DMS53 (cell line): ENCODE measurements at places on chromosomes 5 and 9.

GRCh38 chr5:9467199-9468059 is 78.4 kb downstream of the SEMA5A start:
- no peak for DNase-seq

DNA sequence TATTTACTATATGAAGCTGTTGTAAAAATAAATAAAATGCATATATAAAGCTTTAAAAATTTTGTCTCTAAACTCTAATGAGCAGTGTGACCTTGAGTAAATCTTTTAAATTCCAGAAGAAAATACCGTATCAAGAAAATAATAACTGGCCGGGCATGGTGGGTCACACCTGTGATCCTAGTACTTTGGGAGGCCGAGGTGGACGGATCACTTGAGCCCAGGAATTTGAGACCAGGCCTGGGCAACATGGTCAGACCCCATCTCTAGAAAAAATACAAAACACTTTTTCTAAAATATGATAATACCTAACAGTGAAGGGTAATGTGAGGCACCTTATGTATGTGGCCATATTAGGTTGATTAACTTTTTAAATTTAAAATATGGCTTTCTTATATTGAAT is 8.5 kb downstream of the CPEB4 start:
- no peak for DNase-seq

DNA sequence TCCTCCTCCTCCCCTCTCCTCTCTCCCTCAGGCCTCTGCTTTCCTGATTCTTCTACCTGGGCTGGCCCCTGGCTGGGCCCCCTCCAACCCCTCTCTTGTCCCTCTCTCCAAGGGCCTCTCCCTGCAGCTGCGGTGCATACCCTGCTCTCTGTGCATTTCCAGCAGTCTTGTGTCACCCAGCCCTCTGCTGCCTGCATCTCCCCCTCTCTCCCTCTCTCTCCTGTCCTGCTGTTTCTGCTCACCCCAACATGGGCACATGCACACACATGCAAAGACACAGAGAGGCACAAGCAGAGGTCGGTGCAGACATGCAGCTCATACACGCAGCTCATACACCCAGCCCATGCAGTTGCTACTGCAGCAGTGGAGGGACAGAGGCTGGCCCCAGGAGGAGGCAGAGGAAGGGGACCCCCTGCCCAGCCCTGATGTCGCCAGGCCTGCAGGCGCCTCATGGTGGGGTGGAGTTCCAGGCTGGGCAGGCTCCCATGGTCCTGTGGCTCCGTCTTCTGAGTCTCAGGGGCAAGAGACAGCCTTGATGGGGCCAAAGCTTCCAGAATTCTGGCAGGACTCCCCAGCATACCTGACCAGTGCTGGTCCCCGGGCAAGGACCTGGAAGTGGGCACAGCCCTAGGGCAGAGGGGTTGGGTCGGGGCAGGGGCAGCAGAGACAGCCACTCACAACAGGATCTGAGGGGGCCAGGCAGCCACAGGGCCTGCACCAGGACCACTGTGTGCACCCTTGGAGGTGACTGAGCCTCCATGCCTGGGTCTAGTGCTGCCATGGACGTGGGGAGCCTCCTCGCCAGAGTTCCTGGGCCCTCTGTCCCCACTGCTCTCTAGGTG is 216.9 kb downstream of the C9orf50 start:
- no peak for DNase-seq

- DNase-seq: no peak
Observed at GRCh38 chr5:56250011-56250410, 16.9 kb upstream of the ANKRD55 start.

- no peak for DNase-seq
Observed at GRCh38 chr9:122197882-122198281, 30.9 kb downstream of the LHX6 start.

DNA sequence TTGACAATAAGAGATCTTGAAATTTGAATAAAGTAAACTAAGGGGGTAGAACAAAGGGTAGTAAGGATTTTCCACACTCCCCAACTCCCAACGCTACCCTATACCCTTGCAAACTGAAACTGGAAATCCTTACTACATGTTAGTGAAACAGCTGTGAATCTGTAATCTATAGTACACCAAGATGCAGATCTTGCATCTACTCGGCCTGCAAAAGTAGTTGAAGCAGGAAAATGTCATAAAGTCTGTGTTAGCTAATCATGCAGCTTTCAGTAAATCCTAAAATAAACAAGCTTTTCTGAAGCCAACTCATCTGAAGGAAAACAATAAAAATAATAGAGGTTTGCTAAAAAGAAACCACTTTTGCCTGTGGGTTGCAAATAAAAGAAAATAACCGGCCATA is 1242.0 kb upstream of the ACO1 start:
- DNase-seq: no peak

DNA sequence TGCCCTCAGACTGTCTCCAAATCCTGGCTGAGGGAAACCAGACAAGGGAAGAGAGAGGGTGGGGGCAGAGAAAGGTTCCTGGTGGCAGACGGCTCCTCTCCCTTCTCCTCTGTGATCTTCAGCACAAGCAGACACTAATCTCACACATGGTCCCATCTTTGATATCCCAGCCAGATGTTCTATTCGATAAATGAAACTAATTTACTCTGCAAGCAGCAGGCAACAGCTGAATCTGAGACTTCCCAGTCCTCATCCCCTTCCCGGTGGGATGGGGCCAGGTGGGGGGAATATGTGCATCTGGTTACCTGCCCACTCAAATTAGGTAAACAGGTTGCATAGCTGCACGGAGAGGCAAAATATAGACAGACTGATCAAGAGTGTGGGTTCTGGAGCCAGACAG is 208.9 kb upstream of the PANK3 start:
- no peak for DNase-seq

- no peak for DNase-seq
Observed at GRCh38 chr9:130781569-130781968, 53.5 kb upstream of the ABL1 start.

DNA sequence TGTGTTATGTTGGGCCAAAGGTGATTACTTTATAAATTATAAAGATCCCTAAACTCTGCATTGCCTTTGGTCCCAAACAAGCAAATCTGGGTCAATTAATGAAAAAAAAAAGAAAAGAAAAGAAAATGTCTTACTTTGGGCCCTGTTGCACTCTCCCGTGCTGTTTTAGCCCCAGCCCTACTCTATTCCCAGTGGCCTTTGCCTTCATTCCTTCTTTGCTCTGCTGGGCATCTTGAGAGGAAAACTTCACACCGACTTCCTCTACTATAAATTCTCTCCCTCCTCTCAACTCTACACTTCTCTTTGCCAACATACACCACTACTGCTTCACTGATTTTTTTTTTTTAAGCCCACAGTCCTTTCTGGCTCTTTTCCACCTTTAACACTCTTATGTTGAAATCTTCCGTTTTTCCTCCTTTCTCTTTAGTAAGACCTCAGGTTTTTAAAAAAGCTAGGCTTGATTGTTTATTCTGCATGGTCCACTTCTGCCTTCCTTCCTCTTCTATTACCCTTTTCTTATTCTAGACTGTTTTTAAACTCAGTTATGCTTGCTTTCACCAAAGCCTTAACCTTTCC is 4.5 kb upstream of the MSMP start:
- no peak for DNase-seq

DNA sequence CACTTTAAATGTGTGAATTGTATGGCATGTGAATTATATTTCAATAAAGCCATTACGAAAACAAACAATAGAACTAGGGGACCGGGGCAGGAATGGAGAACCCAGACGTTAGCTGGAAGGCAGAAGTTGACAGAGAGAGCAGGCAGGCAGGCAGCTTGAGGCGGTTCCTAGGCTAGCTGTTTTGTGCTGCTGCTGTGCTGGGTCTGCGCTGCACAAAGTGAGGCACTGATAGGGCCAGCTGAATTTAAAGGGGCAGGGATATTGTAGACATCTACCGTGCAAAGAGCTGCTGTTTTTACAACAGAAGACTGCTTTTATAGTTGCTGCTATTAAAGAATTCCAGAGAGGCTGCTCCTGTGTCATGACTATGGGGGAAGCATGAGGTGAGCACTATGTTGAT is 21.6 kb upstream of the MIER3 start:
- no peak for DNase-seq

- DNase-seq: peak; percentile 55
Observed at GRCh38 chr5:79612667-79613198, 492 bp downstream of the TENT2 start.

DNA sequence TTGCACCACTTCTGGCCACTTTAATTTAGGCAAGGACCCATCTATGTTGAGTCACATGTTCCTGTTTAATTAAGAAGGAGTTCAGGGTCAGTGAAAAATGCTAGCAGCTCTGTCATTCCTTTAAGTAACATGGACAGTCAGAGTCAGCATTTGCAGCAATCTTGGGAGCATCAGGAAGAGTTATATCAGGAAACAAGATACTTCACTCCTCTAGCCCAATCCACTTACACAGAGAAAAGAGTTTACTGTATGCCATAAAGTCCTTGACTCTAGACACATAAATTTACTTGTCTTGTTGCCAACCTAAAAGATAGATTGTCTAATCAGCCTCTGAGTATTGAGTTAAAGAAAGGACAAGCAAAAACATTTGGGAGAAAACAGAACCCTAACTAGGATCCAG is 266.7 kb downstream of the PJA2 start:
- DNase-seq: no peak

DNA sequence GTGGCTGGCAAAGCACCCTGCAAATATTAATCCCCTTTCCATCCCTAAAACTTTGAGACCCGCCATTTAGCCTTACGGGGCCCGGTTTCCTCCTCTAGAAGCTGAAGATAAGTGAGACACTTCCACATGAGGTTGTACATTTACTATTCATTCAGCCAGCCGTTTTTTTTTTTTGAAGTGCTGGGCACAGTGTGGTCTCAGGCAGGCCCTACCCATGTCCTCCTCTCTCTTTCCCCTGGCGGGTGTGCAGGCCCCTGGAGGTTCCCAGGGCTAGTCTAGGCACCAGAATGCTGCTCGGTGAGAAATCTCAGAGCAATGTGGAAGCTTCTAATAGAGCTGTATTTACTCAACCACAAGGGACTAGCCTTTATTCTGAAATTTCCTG is 107.4 kb upstream of the LARP1 start:
- DNase-seq: peak; percentile 65

- DNase-seq: no peak
Observed at GRCh38 chr5:123178683-123179082, 89.6 kb downstream of the PRDM6 start.

GRCh38 chr5:1523793-1524480 is at the start of gene LPCAT1:
Gene LPCAT1 (minus strand): TSS chr5:1523960. CDS start chr5:1523844, 116 bp downstream.
- peak; percentile 91 for DNase-seq

DNA sequence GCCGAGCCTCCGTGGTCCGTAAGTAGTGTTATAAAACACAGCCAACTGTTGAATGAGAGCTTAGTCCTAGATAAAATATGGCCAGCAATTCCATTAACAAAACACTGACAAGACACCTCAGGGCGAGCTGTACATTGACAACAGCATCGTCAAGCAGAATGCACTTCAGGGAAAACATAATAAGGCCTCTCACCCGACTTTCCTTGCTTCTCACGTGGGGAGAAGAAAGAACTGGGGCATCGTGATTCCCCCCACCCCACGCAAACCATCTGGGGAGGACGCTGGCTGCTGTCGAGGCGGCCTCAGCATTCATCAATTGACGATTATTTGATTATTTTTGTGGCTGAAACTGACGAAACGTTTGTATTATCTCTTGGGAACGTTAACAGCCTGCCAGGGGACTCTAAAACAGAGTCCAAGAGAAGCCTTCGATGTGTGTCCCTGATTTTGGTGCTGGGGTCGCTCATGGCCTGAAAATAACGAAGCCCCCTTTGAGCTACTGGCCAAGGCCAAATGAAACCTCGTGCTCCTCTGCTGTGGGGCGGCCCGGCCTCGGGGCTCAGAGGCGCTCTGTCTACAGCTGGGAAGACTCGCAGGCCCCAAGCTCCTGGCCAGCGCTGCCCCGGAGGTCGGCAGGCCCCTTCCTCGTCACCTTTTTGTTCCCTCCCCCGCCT is 464 bp downstream of the GDF9 start:
- DNase-seq: peak; percentile 56

DNA sequence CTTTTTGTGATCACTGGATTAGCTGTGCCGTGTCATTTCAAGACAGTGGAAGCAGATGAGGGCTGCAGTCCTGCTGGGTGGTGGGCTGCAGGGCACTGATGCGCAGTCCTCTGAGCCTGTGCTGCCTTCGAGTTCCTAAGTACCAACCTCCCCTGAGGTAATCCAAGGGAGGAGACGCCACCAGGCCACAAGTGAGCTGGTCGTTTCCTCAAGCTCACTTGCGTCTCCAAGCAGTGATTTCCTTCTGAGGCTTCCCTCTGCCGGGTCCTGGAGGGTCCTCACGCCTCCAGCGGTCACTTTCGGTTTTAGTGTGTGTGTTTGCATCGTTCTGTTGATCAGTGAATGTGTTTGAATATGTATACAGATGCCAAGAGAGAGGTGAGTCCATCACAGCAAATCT is 115.7 kb downstream of the TRIO start:
- no peak for DNase-seq

DNA sequence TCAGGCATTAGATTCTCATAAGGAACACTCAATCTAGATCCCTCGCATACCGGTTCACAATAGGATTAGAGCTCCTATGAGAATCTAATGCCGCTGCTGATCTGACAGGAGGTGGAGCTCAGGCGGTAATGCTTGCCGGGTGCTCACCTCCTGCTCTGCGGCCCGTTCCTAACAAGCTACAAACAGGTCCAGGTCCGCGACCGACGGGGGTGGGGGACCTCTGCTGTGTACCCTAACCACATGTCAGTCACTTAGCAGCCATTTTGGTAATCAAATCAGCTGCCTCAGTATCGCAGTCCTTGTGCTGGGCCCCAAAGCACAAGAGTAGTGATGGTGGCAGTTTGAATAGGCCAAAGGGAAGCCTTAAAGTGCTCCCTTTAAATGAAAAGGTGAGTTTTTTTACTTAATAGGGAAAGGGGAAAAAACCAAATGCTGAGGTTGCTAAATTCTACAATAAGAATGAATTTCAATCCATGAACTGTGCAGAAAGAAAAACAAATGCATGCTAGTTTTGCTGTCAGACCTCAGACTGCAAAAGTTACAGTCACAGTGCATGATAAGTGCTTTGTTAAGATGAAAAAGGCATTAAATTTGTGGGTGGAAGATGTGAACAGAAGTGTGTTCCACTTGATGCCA is 67.0 kb upstream of the TNPO1 start:
- DNase-seq: no peak

GRCh38 chr9:105006514-105006913 is 78.6 kb upstream of the ABCA1 start:
- DNase-seq: no peak

GRCh38 chr5:97449172-97449571 is 266.1 kb upstream of the RIOK2 start:
- DNase-seq: no peak

DNA sequence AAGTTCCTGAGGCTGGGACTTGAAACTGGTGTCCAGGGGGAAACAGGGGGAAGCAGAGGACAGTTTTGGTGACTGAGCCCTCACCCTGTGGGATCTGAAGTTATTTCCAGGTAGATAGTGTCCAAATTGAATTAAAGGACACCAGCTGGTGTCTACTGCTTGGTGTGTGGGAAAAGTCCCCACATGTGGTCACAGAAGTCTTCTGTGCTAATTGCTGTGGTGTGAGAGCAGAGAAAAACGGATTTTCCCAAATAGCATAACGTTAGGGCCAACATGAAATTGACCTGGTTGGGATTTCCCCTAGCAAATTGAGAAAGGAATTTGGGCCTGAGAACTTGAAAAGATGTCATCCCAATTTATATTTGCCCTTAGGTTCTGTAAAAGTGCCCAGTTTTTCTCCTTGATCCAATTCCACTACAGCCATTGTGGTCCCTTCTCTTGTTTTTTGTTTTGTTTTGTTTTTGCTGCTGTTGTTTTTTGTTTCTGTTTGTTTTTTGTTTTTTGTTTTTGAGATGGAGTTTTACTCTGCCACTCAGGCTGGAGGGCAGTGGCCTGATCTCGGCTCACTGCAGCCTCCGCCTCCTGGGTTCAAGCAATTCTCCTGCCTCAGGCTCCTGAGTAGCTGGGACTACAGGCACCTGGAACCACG is 5.6 kb upstream of the STARD4 start:
- DNase-seq: no peak

GRCh38 chr9:32426278-32426939 is 42.0 kb downstream of the ACO1 start:
- DNase-seq: no peak
